Activated CD8-positive, alpha-beta memory T cell treated with anti-CD3 and anti-CD28 coated beads, Interleukin-2, amount 50 U/mL, for 4 hours (primary cell): ENCODE measurements at places on chromosomes 12 and 14.

DNA sequence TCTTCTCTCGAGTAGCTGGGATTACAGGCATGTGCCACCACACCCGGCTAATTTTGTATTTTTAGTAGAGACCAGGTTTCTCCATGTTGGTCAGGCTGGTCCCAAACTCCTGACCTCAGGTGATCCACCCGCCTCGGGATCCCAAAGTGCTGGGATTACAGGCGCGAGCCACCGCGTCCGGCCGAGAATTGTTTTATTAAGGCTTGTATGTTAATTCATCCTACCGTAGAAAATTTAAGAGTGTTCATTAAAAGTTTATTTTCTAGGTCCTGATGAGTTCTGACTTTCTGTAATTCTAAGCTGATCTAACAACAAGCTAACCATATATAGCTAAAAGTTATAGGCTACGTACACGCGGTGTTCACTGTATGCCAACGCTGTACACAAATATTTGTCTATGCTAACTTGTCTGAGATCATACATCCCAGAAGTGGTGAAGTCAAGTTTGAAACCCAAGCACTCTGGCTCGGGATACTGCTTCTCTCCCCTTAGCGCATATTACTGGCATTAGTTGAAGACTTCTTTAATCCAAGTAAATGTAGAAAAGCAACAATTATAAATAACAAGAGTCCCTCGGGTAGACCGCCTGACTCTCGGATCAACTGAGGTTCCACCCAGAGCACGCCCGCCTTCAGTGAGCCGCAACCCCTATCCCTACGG lies 570 bp upstream of the MRPS35 start:
- DNase-seq, result no peak

GRCh38 chr12:30870491-30871265 lies 55.9 kb upstream of the TSPAN11 start:
- no peak for DNase-seq

GRCh38 chr12:81206429-81206828 lies 128.6 kb downstream of the ACSS3 start:
- no peak for DNase-seq

DNA sequence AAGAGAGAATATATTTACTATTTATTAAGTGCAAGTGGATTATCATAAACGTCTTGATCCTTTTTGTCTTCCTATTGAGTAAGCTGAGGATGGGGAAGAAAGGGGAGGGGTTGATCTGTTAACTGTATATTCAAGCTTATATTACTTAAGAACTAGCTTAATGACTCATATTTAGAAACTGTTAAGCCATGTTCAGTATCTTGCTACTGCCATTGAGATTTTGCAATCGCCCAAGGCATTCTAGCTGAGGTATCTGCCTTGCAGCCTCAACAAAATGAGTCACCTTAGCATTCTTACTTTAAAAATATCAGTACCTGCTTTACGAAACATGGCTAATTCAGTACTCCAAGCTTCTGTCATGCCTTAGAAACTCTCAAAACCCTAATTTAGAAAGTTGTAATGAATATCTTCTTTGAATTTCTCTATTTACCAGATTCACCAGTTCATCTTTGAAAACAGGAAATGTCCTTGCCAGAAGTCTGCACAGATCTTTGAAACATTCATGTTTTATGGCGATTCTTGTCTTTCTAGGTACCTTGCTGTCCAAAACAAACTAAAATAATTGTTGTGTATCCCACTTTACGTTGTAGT lies 76.1 kb downstream of the ALG10B start:
- DNase-seq, result no peak

- no peak for DNase-seq
Observed at GRCh38 chr12:83538361-83538965, 851.8 kb downstream of the TMTC2 start.

GRCh38 chr14:32352631-32353030 lies 23.5 kb downstream of the AKAP6 start:
- DNase-seq, result no peak

- DNase-seq, result no peak
Observed at GRCh38 chr12:96427269-96427729, 27.1 kb upstream of the CDK17 start.

- DNase-seq, result no peak
Observed at GRCh38 chr12:49345825-49346658, 646 bp upstream of the DNAJC22 start.

DNA sequence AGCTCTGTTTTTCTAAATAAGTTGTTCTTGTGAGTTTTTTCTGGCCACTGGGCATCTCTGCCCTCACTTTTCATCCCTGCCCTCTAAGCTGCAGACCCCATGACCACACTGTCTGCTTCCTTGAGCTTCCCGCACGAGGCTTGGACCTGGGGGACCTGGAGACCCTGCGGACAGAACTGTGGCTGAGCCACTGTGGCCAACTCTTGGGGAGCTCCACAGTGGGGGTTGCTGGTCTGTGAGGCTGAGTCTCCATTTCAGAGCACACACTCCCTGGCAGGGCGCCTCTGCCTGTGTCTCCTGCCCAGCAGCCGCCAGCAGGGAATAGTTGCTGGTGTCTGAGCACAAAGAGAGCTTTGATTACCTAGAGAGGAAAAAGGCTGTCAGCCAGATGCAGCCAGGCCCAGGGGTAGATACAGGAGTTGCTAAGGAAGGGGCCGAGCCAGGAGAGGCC lies 13.1 kb upstream of the RIN3 start:
- no peak for DNase-seq

- DNase-seq, result no peak
Observed at GRCh38 chr12:131473741-131474709, 236.9 kb upstream of the SFSWAP start.

DNA sequence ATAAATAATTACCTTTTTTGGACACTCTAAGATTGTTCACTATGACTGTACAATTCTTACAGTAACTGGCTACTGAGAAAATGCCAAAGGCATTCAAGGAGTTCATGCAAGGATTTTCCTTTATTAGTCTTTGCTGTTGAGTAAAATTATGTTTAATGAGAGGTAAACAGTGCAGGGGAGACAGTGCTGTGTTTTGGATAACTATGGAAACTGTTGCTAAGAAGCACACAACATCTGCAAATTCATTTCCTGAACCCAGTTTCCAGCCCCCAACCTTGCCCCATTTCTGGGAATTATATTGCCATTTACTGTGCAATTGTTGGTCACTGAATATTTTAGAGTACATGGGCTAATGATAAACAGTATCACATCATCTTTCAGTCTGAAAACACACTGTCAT lies 1005.8 kb downstream of the TRHDE start:
- DNase-seq, result no peak

GRCh38 chr12:7113389-7113871 lies 4.4 kb upstream of the C1RL start:
- no peak for DNase-seq

- no peak for DNase-seq
Observed at GRCh38 chr12:105547786-105548185, 217.3 kb downstream of the C12orf75 start.

DNA sequence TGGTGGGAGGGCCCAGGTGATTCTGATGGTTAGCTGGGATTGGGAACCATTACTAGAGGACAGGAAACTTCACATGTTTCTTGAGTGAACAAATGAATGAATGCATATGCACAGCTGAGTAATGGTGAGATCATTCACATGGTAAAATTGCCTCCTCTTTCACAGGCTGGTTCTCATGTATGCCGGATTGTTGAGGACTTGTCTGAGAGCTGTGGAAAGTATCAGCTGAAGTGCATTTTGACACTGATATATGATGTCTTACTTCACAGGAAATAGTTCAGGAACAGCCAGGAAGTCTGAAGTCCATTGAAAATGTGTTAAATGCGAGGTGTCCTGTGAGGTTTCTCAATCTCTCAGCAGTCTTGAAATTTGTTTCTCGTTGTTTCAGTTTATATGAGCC lies 77.6 kb upstream of the DACT1 start:
- no peak for DNase-seq

- DNase-seq, result no peak
Observed at GRCh38 chr14:75806352-75806832, 145.3 kb downstream of the TTLL5 start.

- DNase-seq, result no peak
Observed at GRCh38 chr12:29882846-29883245, 99.1 kb upstream of the TMTC1 start.

DNA sequence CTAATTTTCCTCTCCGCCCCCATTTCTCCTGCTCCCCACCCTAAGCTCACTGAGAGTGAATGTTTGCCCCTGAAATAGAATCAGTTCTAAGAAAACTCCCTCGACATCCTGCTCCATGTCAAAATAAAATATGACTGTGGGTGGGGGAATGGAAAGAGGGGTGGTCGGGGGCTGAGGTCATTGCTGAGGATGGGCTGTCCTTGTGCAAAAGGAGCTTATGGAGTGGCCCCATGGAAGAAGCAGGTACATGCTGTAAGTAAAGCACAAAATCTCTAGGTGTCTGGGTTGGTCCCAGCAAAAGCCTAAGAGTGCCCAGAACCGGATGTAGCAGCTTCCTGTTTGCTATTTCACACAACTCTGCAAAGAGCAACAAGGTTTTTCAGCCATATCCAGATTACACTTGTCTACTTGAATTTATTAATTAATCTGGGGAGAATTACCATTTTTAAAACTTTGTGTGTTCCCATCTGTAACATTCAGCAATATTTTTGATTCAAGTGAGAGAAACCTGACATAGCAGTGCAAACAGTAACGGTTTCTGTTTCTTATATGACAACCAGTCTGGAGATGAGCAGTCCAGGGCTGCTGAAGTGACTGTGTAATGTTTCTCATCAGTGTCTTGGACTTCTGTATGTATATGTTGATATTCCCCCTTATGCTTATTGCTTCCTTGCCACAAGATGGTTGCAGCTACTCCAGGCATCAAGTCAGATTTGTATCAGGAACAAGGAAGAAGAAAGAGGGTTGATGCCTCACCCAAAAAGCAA lies 40.4 kb upstream of the GZMB start:
- peak; percentile 30 for DNase-seq

- DNase-seq, result no peak
Observed at GRCh38 chr12:122858171-122858570, 22.9 kb downstream of the HIP1R start.

DNA sequence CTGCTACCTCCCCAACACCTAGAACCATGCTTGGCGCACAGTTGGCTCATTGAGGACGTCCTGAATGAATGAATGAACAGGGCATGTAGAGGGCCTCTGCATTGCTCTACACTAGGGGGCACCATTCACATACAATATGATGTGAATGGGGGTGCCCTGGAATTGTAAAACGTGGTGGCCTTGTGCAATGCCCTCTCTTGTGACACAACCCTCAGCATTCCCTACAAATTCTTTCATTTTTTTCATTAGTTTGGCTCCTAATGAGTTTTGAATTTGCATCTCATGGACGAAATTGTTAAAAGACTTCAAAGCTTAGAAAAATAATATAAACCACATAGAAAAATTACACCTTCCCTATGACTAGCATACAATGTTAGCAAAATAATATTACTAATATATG lies 2.3 kb upstream of the DIO2 start:
- DNase-seq, result no peak

DNA sequence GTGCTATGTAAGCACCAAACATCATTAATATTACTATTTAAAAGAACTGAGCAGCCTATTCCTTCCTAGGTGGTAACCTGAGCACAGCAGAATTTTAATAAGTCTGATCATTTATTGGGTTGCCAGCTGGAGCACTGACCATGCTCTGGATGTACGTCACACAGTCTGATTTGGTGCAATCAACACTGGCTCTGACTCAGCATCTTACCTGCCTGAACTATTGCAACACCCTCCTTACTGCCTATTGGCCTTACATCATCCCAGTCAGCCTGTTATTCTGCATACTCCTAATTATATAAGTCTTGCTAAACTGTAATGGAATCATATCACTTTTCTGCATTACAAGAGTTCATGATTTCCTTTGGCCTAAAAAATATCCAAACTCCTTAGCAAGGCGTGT lies 149.7 kb downstream of the PTPRO start:
- DNase-seq, result no peak

GRCh38 chr12:65962921-65963861 lies 138.9 kb downstream of the HMGA2 start:
- no peak for DNase-seq

DNA sequence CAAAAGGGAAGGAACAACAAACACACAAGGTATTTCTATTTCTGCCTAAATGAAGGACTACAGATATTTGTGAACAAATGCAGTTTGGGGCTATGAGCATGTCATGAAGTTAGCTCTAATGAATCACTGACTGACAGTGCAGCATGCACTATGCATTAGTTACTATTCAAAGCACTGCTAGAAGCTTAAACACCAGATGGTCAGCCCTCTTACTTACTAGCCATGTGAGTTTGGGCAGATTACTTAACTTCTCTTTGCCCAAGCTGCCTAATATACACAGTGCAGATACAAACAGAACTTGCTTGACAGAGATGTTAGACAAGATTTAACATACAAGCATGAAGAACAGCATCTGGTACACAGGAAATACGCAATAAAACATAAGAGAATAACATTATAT lies 96.0 kb downstream of the ATXN2 start:
- DNase-seq, result no peak

DNA sequence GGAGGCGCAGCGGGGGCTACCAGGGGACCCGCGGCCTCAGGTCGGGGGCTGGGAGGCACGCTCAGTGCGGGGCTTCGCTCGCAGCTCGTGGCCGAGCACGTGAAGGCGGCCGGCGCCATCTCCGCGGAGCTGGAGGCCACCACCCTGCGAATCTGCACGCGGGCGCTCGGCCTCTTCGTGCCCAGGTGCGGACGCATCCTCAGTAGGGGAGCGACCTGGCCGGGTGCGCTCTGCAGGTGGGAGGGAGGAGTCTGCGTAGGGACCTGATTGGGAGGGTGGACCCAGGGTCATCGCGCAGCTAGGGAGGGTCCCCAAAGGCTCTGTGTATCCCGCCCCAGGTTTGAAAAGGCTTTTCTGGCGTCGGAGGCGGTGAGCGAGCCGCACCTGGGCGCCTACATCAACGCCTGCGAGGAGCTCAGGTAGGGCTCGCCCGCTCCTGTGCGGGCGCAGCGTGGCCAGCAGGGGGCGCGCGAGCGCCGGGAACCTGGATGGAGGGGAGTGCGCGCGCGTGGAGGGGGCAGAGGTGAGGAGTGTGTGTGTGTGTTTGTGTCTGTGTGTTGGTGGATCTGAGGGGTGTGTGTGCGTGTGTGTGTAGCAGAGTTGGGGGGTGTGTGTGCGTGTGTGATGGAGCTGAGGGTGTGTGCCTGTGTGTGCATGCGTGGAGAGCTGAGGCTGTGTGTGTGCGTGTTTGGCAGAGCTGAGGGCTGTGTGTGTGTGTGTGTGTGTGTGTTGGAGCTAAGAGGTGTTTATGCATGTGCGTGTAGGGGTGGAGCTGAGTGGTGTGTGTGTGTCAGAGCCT lies 10.3 kb downstream of the EXOC3L4 start:
- peak; percentile 81 for DNase-seq

GRCh38 chr12:27213830-27214787 lies 30.0 kb upstream of the STK38L start:
- DNase-seq, result no peak
